ENCODE measurements at places on chromosomes 4 and X. TPM values are rescaled to one million over a fixed set of nuclear protein-coding genes. Genes with fewer than 3 reads are reported as not detected.
A peak's percentile ranks its signal among the peaks of the same experiment; 100 is the strongest.

- no peak overlapping the region for H3K27ac ChIP-seq
- no peaks in the 10 kb centered on the region for H3K36me3 ChIP-seq
- H3K4me1 ChIP-seq = no peaks in the 10 kb centered on the region
Observed at GRCh38 chr4:121150486-121150885, 13.6 kb downstream of the TNIP3 start.

DNA sequence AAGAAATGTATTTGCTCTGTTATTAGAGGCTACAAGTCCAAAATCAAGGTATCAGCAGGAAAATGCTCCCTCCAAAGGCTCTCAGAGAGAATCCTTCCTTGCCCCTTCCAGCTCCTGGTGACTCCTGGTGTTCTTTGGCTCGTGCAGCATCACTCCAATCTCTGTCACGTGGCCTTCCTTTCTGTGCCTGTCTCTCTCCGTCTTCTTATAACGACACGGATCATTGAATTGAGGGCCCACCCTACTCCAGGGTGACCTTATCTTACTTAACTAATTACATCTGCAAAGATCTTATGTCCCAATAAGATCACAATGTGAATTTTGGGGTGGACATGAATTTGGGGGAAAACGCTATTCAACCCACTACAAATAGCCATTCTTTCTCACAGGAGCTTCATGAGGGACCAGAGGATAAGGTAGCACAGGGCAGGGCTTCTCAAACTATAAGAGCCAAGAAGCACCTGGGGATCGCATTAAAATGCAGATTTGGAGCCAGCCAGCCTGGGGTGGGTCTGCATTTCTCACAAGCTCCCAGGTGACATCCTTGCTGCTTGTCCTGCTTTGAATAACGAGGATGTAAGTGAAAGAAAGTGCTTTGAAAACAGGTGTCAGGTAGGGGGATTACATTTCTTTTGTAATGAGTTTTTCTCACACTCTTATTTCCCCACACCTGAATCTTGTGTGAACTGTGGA lies 41.9 kb upstream of the APLN start:
- no peak overlapping the region for H3K4me3 ChIP-seq
- no peaks in the 10 kb centered on the region for H3K36me3 ChIP-seq
- DNase-seq = peak; percentile 48
- H3K27ac ChIP-seq = no peak overlapping the region
- no peaks in the 10 kb centered on the region for H3K4me1 ChIP-seq

DNA sequence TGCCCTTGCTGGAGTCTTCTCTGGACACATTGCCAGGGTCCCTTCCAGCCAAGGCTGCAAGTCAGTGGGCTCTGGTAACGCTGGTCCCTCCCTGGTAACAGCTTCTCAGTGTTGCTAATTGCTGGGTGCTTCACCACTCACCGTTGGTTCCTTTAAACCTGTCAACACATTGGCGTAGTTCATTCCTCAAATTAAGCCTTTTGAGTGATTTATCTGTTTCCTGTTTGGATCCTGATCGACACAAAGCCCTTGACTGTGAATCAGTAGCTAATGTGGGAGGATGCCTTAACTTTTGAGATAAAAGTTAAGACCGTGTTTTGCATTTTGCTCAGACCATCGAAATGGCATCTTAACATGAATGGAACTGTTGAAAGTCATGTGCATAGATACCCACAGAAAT lies 125.9 kb downstream of the AMELX start:
- H3K27me3 ChIP-seq = no peaks in the 10 kb centered on the region
- no peak overlapping the region for H3K27ac ChIP-seq
- H3K4me3 ChIP-seq = no peak overlapping the region
- peaks cover 7% of the 10 kb centered on the region for H3K4me1 ChIP-seq

DNA sequence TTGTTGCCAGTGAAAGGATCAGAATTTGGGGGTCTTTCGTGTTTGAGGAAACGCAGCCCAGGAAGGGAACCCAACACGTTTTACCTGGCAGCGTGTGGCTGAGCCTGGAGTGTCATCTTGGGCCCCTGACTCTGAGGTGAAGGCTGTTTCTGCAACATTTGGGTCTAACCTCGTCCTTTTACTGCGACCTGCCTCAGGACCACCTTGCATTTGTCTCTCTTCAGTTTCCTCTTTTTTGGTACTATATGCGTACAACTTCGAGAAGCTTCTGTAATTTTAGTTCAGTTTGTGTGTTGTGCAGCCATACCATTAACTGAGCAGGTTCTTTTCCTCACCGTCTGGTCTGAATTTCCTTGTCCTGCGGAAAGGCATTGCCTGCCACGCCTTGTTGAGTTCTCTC lies 61.5 kb downstream of the TMEM131L start:
- peaks cover 20% of the 10 kb centered on the region for H3K4me1 ChIP-seq
- H3K27ac ChIP-seq = no peak overlapping the region
- H3K27me3 ChIP-seq = no peaks in the 10 kb centered on the region
- no peak overlapping the region for H3K4me3 ChIP-seq

GRCh38 chr4:677431-678293 lies 3.3 kb downstream of the MYL5 start:
- no peaks in the 10 kb centered on the region for H3K27me3 ChIP-seq
- H3K27ac ChIP-seq = no peak overlapping the region
- peaks cover 14% of the 10 kb centered on the region for H3K4me1 ChIP-seq
- H3K36me3 ChIP-seq = no peaks in the 10 kb centered on the region
- no peak for DNase-seq

CHST7 gene
- 14.8 TPM for total RNA-seq

TRIM61 gene
- total RNA-seq = not detected

SUPT20HL1 gene
- total RNA-seq = not detected

ZNF718 gene
- 5.8 TPM for total RNA-seq

TGIF2LX gene
- not detected for total RNA-seq
